ENCODE measurements at places on chromosomes 1 and 21.

DNA sequence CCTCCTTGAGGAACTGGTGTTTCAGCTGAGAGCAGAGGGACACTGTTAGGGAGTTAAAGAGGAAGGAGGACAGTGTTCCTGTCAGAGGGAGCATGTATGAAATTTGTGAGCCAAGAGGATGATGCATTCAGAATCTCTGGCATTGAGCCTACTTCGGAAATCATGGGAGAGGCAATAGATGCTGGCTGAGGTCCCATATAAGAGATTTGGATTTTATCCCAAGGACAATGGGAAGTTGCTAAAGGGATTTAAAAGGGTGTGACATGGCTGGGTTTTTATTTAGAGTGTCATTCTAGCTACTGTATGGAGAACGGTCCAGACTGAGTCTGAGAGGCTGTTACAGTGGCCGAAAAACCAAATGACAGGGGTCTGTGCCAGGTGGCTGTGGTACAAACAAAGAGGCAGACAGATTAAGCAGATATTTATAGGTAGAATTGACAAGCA lies 403.2 kb upstream of the B3GALT2 start:
- DNase-seq, result peak; percentile 5

DNA sequence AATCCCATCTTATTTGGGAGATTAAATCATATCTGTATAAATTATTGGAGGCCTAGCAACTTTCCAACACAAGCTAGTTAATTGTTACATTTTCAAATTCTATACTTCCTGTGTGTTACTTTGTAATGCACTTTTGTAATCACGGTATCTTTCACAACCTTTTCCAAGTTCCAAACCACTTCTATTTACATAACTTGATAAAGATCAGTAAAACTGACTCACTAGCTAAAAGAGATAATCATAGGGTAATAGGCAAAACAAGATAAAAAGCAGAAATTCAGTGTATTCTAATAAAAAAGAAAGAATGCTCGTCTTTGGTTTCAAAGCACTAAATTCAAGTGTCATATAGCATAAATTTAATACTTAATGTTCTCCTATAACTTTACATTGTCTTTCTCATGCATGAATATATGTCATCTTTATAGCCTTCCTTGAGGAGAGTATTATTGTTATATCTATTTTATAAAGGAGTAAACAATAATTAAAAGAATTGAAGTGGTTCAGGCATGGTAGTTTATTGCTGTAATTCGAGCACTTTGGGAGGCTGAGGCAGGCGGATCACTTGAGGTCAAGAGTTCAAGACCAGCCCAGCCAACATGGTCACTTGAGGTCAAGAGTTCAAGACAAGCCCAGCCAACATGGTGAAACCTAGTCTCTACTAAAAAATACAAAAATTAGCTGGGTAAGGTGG lies 66.4 kb downstream of the RGS13 start:
- DNase-seq, result no peak

DNA sequence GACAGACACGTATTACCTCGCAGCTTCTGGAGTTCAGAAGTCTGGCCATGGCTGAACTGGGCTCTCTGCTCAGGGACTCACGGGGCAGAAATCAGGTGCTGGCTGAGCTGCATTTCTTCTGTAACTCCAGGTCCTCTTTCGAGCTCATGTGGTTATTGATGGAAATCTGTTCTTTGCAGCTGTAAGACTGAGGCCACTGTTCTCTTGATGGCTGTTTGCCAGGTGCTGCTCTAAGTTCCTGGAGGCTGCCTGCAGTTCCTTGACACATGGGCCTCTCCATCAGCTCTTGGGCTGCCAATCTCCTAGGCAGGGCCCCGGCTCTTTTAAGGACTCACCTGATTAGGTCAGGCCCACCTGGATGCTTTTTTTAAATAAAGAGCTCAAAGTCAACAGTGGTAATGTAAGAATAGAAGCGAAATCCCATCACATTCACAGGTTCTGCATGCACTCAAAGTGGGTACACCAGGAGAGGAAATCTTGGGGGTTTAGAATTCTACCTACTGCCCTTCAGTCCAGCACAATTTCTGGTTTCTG lies 139.1 kb downstream of the KAZN start:
- DNase-seq, result no peak

- DNase-seq, result no peak
These were observed 333.6 kb upstream of the CAMK1G start for GRCh38 chr1:209249785-209250440.

- DNase-seq, result no peak
These were observed 180.6 kb downstream of the COL24A1 start for GRCh38 chr1:85975912-85976371.

GRCh38 chr1:219517031-219517430 lies 95.9 kb downstream of the ZC3H11B start:
- DNase-seq, result no peak

DNA sequence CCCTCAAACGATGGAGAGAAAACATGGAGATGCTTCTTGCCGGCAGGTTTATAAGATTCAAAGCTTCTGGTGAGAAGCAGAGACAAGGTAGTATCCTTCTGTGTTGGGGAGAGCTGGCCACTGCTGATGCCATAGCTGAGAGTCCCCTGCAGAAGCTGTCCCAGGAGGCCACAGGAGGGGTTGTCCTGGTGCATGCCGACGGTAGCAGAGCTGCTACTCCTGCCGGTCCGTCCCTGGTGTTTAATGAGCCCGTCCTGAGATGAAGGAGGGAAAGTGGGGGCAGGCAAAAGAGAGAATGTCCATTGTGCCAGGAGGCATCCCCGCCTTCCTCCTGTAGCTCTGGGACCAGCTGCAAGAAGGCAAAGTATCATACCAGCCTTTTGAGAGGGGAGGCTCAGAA lies 10.4 kb upstream of the C2CD2 start:
- no peak for DNase-seq

DNA sequence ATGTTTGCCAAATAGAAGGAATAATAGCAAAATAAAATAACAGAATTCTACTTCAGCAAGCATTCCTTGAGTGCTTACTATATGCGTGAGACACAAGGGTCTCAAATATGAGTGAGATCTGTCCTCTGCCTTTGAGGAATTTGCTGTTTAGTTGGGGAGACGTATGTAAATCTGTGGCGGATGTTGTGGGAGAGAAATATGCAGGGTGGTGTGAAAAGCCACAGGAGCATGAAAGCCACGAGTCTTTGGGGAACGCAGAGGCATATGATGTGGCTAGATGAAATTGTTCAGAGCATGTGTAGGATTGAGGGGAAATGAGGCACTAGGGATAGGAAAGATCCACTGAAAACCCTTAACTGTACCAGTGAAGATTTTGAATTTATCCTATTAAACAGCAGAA lies 244.4 kb downstream of the PBX1 start:
- DNase-seq, result no peak

GRCh38 chr1:175373786-175374623 lies 181.4 kb upstream of the KIAA0040 start:
- peak; percentile 15 for DNase-seq

GRCh38 chr1:109296782-109297181 lies 10.0 kb downstream of the MYBPHL start:
- no peak for DNase-seq

DNA sequence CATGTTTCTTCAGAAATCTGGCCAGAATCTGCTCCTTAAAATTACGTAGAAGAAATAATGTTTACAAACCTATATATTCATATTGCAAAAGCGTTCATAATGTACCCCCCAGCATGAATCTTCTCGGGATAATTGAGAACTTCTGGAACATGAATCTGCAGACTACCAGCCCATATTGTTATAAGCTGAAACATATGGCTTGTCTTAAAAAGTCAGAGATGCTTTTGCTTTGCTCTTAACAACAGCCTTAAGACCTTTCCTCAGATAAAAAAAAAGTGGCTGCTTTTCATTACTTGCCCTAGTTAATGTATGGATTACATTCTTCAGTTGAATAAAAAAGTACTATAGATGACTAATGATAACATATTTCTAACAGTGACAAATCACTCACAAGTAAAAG lies 15.0 kb upstream of the ZZZ3 start:
- DNase-seq, result no peak

DNA sequence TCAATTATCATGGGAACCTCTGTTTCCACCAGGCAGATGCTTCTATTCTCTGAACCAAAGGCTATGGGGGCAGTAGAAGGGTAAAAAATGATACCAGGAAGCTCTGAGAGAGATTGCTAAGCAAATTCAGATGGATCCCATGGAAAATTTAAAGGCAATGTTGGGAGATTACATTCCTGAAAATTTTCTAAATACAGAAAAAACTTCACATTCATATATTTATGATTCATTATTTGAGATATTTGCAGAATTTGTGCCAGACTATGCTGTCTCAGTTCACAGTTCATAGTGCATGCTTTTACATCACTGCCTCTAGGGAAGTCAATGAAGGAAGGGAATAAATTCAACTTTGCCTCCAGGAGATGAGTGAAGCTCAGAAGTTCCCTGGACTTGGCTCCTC lies 57.5 kb downstream of the KCNT2 start:
- DNase-seq, result no peak

DNA sequence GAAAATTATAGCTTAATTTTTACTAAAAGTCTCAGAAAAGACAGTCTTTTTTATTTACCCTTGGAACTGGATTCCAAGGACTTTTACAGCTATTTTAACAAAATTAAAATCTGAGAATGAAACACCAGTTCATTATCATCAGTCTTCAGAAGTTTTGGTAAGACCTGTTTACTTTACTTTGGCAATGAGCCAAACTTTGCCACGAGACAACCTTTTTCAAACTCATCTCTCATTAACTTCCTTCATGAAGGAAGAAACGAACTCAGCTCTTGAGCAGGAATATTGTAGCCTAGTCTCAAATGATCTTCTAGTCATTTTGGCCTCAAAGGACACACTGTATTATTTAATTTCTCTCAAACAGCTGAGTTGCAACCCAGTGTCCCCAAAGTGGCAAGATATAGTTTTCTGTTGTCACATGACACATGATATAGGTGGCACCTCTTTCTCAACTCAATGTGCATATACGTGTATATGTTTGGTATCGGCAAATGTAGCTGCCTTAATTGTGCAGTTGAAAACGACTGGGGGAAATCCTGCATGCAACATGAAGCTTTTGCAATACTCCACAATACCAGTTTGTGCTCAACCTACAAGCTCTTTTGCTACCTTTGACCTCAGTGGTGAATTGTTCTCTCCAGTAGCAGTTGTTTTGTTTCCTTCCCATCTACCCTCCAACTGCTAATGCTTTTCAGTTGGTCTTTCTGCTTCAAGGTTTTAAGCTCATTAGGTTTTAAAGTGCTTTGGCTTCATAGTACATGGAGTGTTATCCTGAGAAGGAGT lies 8.4 kb upstream of the GNG4 start:
- no peak for DNase-seq

GRCh38 chr1:85894651-85895050 lies 186.4 kb upstream of the ZNHIT6 start:
- peak; percentile 24 for DNase-seq

DNA sequence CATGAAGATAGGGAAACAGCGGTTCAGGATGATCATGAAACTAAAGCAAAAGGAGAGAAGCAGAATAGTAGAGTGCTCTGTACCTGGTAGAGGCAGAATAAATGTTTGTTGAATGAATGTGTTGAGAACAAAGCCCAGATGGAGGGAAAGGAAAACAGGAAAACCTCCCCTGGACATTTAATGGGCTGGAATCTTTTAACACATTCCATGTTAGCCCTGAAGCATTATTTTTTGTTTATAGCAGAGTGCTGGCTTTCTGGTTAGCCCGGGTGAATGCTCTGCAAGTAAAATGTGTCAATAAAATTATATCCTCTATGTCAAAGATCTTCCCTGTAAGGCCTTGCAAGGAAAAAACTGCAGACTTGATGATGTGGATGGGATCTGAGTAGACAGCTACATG lies 60.2 kb downstream of the ABCA4 start:
- no peak for DNase-seq

DNA sequence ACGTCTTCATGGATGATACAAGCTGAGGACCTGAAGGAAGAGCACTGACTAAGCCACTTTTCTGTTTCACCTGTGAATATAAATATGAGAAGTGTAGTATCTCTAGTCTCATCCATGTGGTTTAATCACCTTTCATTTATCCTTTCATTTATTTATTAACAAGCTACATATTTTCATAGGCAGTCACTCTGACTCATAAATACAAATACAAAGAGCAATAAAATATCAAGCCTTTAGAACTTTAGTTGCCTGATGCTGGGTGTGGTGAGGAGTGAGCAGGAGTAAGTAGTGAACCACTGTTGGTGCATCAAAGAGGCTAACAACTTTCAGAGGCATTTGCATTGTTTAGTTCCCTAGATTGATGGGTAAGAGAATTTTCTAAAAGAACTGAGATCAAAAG lies 269.0 kb upstream of the C1orf87 start:
- no peak for DNase-seq

- no peak for DNase-seq
These were observed 72.8 kb upstream of the NR5A2 start for GRCh38 chr1:199954699-199955098.

GRCh38 chr1:180946056-180946455 lies 33.4 kb downstream of the KIAA1614 start:
- no peak for DNase-seq

DNA sequence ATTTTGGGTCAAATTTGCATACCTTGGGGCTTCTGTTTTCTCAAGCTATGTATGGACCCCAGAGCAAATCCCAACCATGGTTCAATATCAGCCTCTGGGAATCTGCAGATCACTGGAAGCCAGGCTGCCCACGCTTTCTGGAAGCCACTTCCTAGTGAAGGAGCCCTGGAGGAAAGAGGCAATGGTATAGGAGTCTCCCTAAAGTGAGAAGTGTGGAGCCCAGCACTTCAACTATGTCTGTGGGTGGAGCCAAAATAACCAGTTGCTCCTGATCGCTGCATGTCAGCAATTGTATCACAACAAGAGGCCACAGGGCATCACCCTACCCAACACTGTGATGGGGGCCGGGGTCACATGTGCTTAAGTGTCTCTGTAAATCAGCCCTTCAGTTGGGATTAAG lies 26.9 kb downstream of the ETS2 start:
- no peak for DNase-seq

DNA sequence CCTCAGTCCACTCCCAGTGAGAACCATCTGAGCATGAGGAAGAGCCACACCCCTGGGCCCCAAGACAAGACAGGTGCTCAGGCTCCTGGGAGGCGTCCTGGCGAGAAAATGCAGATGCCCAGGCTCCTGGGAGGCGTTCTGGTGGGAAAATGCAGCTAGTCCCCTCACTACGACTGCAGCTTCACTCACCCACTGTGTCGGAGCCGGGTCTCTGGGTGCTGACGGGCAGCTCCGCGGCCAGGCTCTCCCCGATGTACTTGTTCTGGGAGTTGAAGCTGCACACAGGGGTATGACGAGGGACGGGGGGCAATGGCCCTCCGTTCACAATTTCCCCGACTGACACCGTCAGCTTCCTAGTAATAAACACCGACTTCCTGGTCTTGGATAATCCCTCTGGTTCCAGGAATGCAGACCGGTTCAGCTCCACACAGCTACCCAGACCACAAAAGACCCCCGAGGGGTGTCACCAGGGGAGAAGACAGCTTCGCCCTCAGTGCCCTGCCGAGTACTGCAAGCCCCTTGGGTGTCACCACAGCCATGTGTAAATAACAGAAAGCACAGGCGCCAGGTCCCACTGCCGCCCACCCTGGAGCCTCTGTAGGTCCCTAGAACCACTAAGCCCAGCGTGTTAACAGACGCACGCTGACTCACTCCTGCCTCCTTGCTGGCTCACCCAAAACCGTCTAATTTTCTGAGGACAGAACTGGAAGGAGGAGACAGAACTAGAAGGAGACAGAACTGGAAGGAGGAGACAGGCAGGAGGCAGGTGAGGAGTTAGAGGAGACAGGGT lies 19.5 kb downstream of the MCM3AP start:
- no peak for DNase-seq
